ENCODE measurements at places on chromosomes 5 and 9.
A peak's percentile ranks its signal among the peaks of the same experiment; 100 is the strongest.

GRCh38 chr5:133403741-133404364, 208.5 kb downstream of the FSTL4 start:
- DNase-seq = no peak

DNA sequence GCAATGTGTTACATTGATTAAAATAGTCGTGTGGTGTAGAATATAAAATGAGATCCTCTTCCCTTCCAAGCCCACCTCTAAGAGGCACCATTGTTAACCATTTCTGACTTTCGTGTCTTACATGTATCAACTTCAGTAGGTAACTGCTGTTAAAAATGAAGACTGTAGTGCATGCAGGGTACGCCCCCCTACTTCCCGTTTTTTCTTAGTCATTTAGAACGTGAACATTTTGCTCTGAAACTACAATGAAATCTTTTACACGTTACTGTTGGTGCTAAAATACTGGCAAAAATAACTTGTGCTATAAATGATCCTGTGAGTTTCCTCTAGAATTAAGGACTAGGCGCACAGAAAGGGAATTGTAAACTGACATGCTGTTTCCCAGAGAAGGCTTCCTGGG, 41.5 kb downstream of the WNK2 start:
- DNase-seq = no peak

- DNase-seq = no peak
Measured at GRCh38 chr5:15525703-15526275, 25.8 kb downstream of the FBXL7 start.

DNA sequence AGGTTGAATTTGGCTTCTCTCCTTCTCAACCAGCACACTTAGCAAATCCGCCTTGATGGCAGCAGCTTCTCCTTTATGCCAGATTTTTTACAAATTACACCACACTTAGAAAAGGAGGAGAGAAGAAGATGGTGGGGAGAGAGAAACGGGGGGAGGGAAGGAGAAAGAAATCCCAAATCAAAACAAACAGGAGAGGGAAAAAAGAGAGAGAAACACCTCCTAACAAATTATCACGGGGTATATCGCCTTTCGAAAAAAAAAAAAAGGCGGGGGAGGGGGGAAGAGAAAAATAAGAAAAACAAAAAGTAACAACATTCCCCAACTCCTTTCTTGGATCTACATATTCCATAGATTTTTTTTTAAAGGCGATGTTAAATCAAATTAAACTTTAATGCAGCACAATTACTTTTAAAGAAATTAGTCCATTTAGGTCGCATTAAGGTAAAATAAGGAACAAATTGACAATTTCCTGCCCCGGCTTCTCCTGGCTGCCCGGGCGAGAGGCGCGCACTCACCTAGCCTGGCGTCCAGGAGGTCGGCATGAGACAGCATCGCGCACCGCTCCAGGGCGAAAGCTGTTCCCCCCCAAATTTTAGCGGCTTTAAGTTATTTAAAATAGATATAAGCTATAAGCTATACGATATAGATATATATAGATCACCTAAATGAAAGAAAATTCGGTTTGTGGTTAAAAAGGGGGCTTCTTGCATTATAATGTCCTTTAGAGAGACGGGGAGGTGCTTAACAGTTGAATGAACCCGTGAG, at the start of gene OTP:
Gene OTP (minus strand): TSS at position 716 of the 765 bp plus-strand sequence. CDS start 164 bp downstream, at position 552.
- DNase-seq = no peak

DNA sequence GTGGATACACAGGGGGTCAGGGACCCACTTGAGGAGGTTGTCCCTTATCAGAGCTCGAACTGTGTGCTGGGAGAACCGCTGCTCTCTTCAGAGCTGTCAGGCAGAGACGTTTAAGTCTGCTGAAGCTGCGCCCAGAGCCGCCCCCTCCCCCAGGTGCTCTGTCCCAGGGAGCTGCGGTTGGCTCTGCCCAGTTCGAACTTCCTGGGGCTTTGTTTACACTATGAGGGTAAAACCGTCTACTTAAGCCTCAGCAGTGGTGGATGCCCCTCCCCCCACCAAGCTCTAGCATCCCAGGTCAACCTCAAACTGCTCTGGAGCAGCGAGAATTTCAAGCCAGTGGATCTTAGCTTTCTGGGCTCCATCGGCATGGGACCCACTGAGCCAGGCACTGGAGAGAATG, 15.9 kb downstream of the SRD5A1 start:
- no peak for DNase-seq

DNA sequence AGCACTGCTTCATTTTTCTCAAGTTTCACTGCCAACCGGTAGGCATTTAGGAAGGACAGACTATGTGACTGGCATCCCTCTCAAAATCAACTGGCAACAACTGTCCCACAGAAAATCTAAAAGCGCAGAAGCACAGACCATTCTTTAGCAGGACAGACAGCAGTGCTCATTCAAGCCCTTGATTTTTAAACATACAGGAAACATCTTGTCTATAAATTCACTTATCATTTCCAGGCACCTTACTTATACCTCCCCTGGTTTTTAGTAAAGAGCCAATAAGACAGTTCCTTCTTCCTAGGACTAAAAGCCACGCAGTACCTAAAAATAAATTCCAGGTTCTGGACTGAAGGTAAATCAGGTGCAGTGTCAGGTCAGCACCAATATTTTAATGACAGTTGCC, 343.2 kb upstream of the WWC1 start:
- no peak for DNase-seq

DNA sequence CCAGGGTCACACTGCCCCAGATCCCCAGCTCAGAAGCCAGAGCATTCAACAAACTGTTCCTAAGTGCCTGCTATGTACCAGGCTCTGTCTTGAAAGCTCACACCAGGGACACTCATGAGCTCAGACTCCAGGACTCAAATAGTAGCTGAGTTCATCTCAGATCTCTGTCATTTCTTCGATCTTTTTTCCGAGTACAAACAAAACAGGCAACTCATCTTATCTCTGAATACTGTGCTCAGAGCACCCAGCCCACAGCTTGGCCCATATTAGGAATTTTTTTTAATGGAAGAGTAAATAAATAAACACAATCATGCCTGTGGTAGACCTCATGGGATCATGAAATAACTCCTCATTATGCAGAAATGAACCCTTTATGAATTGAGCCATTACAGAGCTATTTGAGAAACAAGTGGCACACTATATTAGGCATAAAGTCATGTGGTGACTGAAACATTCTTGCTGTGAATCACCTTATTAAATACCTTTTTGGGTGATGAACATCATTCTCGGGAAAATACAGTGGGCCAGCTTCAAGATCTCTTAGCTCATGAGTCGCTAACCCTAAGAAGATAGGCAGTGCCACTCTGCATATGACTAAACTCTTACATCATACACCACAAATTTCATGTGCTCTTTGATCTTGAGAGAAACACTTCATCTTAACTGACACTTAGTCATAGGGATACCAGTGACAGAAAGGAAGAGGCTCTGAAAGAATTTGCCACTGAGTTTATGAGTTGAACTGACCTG, 9.9 kb downstream of the SH3RF2 start:
- DNase-seq = no peak

DNA sequence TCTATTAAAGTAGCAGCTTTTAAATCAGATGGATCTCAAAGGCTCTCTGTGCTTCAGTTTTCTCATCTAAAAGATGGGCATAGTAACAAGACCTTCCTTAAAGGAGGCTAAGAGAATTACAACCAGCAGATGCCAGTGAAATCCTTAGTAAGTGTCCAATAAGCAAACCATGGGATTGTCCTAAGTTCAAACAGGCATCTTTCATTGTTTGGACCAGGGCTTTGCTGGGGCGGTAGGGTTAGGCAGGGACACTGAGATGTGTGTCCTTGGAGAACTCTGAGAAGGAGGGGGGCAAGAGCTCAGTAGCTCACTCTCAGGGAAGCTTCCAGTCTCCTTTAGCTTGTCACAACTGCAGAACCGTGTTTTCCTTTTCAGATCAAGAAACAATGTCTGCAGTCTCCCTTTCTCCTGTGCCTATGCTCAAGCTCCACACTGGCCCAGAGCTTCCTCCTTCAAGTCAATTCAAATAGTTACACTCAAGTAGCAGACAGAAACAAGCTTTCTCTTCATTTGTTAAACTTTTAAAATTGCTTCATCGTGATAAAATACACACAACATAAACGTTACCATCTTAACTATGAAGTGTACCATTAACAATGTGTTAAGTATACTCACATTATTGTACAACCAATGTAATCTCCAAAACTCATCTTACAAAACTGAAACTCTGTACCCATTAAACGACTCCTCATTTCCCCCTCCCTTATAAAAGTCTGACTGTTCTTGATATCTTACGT, 216.2 kb downstream of the PIK3R1 start:
- DNase-seq = no peak

- DNase-seq = no peak
Measured at GRCh38 chr9:126343271-126343700, 16.7 kb downstream of the MVB12B start.

DNA sequence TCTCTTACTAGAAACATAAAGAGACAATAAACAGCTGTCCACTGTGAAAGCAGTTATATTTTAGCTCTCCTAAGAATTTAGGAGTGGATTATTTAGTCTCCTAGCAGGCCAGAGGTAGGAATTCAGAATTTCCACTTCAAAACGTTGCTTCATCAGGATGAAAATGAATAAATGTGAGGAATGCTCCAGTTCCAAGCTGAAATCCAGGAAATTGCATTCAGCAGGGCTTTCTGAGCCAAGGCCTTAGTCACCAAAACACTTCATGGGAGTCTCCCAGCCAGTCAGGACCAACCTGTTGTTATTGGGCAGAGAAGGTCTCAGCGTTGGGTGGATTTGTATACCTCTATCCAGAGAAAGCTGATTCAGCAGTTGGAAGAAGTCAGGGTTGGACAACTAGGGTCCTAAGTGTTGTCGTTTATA, 1040.3 kb downstream of the TLE1 start:
- peak; percentile 14 for DNase-seq

DNA sequence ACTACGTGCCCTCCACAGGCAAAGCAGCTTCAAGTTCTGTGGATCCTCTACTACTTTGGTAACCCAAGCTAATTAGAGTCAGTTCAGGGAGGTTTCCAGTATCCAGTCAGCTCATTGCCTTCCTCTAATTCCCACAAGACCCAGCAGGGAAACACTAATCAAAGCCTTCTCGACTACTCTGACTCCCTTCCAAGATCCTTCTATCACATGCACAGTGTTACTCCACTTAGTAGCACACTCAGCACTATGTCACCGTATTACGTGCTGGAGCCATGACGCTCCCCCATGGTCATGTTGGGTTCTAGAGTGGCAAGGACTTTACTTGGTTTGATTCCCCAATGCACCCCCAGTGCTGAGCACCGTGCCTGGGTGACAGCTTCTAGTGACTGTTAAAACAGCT, 53.0 kb downstream of the DCP2 start:
- no peak for DNase-seq

DNA sequence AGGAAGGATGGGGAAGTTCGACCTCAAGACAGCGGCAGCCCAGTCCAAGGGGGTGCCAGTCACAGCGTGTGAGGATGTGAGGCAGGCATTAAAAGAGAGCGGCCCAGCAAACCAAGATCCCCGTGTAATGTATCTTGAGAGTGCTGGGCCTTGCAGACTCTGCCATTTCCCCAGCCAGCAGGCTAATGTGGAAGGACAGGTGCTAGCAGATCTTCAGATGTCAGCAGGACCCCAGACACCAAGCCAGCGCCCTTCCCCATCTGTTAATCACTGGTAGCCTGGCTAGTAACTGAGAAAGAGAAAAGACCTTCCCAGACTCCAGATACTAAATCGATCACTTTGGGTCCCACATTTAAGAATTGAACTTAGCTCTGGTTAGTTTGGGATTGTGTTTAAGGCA, 62.2 kb downstream of the NTRK2 start:
- no peak for DNase-seq

GRCh38 chr9:92402360-92402759, 2.0 kb downstream of the OGN start:
- DNase-seq = no peak

DNA sequence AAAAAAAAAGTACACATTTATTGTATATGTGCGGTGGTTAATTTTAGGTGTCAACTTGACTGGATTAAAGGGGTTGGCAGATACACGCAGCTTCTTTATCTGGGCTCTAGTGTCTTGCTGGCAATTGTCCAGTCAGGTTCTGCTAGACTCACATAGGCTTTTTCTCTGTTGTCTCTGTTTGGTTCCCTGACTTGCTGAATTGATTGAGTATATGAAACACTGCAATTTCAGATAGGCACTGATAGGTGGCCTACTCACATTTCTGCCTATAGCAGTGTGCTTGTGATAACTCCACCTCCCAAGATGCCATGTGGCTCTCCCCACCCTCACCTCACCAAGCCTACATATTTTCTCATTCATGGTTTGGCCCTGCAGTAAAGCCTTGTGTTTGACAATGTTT, 52.5 kb downstream of the AOPEP start:
- no peak for DNase-seq
